ENCODE measurements at places on chromosomes 6 and 20.
A peak's percentile ranks its signal among the peaks of the same experiment; 100 is the strongest.

DNA sequence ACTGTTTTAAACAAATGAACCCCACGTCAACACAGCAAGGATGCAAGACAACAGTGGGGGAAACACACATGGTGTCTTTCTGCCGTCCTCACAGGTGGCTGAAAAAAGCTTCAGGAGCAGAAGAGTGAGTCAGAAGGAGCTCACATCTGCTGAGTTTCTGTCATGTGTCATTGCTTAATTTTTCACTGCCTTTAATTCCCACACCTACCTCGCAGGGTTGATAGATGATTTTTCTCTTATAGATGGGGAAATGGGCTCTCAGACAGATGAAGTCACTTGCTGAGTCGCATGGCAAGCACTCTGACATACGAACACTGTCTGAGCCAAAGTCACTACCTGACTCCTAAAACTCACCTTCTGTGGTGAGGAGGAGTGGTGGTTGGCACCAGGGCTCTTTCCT is 28.3 kb upstream of the CARMIL1 start:
- peak; percentile 65 for DNase-seq

DNA sequence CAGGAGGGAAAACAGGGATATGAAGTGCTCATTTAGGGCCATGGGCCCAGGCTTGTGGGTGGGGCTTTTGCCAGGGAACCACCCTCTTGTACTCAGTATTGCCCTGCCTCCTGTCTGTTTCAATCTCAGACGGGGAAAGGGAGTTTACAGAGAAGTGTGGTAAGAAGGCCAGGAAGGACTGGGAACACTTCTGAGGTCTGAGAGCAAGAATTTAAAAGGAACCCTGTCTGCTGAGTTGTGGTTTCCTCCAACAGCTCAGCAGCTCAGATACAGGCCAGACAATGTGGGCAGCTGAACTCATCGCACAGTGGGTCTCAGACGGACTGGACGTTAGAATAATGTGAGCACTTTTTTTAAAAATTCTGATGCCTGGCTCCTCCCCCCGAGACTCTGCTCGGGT is 354.1 kb upstream of the ARID1B start:
- DNase-seq, result no peak

GRCh38 chr6:138371452-138371711 is 6.3 kb upstream of the SMIM28 start:
- DNase-seq, result no peak

- DNase-seq, result no peak
Observed at GRCh38 chr6:1640476-1640875, 30.8 kb downstream of the FOXC1 start.

- DNase-seq, result peak; percentile 77
Observed at GRCh38 chr20:49276161-49276960, 1.5 kb downstream of the ZNFX1 start.

GRCh38 chr20:45316150-45317080 is 8.3 kb upstream of the MATN4 start:
- no peak for DNase-seq

- peak; percentile 17 for DNase-seq
Observed at GRCh38 chr20:50730765-50731054, 670 bp upstream of the PARD6B start.

- DNase-seq, result no peak
Observed at GRCh38 chr6:97176468-97176867, 106.5 kb downstream of the MMS22L start.

- DNase-seq, result no peak
Observed at GRCh38 chr6:127816643-127817042, 84.2 kb downstream of the THEMIS start.

- no peak for DNase-seq
Observed at GRCh38 chr6:42230345-42231321, 13.0 kb upstream of the MRPS10 start.

DNA sequence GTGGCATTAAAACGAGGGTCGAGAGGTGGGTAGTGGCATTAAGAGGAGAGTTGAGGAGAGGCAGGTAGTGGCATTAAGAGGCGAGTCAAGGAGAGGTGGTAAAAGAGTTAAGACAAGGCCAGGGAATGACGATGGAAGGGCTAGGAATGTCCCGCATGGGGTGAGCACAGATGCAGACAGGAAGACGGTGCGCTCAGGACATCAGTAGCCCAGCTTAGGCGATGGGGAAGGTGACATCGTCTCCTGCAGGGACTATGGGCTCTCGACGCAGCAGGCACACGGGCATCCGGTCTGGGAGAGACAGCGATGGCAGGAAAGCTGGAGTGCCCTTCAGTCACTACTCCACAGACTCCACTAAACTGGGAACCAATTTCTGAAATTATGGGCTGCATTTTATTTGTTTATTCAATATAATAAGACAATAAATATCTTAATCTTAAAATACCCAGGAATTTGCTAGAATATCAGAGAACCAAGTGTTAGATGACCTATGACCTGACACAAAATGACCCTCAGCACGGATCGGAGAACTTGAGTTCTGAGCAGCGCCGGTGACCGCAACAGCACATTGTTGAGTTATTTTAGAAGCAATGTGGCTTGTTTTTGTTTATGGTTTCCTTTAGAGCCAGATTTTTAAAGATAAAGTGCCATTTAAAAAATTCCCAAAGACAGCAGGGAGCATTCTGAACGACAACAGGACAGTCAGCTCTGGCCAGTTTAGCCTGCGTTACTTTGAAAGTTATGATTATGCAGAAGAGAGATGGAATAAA is 177.7 kb downstream of the SMOC2 start:
- DNase-seq, result no peak

GRCh38 chr20:57262301-57262700 is 4.1 kb downstream of the BMP7 start:
- DNase-seq, result no peak

- peak; percentile 92 for DNase-seq
Observed at GRCh38 chr6:5752391-5752680, 254.4 kb downstream of the NRN1 start.

- no peak for DNase-seq
Observed at GRCh38 chr20:45857882-45858216, 435 bp downstream of the ZSWIM3 start.

DNA sequence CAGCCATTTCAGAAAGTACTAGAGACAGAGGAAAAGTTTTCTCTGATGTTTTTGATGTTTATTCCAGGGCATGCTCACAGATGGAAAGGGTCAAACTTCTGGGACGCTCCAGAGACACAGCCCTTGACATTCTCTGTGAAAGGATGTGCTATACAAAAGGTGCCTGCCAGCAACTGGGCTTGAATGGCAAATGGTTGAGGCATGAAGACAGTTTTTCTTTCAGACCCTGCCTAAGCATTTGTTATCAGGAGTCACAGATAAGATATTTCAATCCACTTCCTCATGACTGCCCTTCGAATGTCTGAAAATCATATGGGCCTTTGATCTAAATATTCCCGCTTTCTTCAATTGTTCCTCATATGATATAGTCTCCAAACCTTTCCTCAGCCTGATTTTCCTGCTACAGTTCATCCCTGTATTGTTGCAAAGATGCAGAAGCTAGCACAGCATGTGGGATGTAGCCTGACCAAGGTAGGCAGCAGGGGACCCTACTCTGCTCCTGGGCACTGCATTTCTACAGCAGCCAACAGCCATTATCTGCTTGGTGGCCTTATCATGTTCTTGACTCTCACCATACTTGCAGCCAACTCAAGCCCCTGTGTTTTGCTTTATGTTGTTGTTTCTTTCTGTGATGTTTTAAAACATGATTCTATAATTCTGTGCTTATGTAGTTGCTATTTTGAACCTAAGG is 14.6 kb upstream of the TXLNB start:
- DNase-seq, result no peak

DNA sequence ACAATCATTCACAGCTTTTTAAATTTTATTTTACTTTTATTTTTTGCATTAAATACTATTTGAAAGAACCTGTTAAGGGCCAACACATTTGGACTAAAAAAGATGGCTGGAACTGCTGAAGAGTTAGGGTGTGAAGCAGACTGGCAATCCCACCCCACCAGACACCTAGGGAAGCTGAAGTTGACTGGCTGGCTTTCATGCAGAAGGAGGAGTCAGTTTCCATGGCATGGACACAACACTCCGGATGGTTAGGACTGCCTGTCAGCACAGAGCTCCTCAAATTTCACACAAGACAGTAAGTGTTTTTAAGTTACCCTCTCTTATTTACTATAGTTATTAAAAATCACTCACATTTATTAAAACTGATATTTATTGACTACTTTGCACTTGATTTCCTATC is at the start of gene ANKRD66:
ANKRD66 (plus strand) TSS at position 238 of the 400 bp plus-strand sequence. CDS start 5,016 bp downstream, outside the sequence.
- no peak for DNase-seq
